Hindlimb muscle (tissue), 1 donor: ENCODE measurements at places on chromosomes 2 and 18. TPM values are rescaled to one million over a fixed set of nuclear protein-coding genes. Genes with fewer than 3 reads are reported as not detected.
A peak's percentile ranks its signal among the peaks of the same experiment; 100 is the strongest.

OTX1 gene
- 0.06 TPM for polyA plus RNA-seq

DNA sequence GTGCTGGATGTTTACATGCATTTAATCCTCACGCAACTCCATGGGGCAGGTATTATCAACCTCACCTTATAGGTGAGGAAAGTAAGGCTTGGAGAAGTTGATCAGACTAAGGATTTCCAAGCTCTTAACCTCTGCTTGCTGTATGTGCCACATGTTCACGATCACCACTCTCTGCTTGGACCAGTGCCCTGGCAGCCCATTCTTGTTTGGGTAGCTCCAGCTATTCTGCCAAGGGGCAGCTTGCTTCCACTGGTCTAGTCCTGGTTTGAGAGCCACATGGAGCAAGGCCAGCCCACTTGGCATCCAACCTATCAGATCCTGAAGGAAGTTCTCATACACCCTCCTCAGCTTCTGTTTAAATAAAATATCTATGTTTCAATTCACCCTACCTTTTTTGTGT lies 14.3 kb downstream of the PLB1 start:
- DNase-seq, result no peak

C2orf15 gene
- polyA plus RNA-seq, result 0.56 TPM

ERBB4 gene
- 6.4 TPM for polyA plus RNA-seq

ZNF385B gene
- polyA plus RNA-seq, result 7.9 TPM

GRCh38 chr2:8171608-8172007 lies 510.2 kb upstream of the ID2 start:
- DNase-seq, result no peak

GRCh38 chr2:112884869-112885505 lies 26.0 kb upstream of the IL37 start:
- no peak for DNase-seq

RTP5 gene
- polyA plus RNA-seq, result not detected

GRCh38 chr18:54506516-54507261 lies 84.4 kb upstream of the DYNAP start:
- no peak for DNase-seq

LOXL3 gene
- polyA plus RNA-seq, result 7.8 TPM

HAAO gene
- polyA plus RNA-seq, result 25.6 TPM

GRCh38 chr2:235024931-235025773 lies 73.3 kb downstream of the SH3BP4 start:
- no peak for DNase-seq

GRCh38 chr2:108786008-108786353 lies 590 bp upstream of the CCDC138 start:
- DNase-seq, result no peak

GRCh38 chr2:1975060-1975459 lies 230.7 kb upstream of the PXDN start:
- DNase-seq, result no peak

DNA sequence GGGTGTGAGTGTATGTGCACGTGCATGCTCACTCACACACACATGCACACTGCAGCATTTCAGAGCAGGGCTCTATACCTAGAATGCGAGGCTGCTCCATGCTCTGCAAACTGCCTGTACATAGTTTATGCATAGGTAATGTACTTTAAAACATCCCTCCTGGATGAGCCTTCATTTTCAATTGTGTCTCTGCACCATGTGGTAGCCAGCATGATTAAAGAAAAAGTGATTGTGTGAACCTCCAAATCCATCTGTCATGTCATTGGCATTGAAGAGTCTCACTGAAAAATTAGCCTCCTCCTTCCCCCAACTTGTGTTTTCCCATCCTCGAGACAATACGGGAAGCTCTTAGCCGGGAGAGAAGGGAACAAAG lies 120.9 kb upstream of the SPATS2L start:
- DNase-seq, result no peak

GRCh38 chr2:97745474-97746174 lies 32.2 kb downstream of the ZAP70 start:
- DNase-seq, result no peak

CFAP65 gene
- polyA plus RNA-seq, result not detected

IL1B gene
- 0.76 TPM for polyA plus RNA-seq

UCN gene
- polyA plus RNA-seq, result 2.5 TPM

- DNase-seq, result peak; percentile 51
Observed at GRCh38 chr2:41720331-41721251, 327.2 kb upstream of the PKDCC start.

DNA sequence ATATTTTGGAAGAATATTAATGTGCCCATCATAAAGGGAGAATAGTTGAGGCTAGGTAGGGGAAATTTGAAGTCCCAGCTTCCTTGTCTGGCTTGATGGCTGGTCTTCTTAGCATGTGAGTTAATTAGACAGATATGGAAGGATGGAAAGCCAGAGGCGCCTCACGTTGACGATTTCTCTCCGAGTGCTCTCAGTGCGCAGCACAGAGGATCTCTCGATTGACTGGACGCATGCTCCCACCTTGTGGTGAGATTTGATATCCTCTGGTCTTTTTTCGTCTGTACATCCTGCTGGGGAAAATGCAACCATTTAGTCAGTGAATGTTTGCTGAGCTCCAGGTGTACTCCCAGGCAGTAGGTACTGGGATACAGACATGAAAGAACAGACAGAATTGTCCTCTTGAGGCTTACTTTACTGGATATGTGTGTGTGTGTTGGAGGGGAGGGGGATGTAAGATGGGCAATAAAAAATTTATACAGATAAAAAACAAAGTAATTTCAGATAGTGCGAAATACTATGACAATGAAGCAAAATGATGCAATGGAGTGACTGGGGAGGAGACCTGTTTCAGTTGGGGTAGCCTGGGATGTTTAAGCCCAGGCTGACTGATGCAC lies 66.9 kb upstream of the ZNG1B start:
- peak; percentile 54 for DNase-seq

PTH2R gene
- 0.08 TPM for polyA plus RNA-seq

GRCh38 chr2:235725841-235726240 lies 232.0 kb downstream of the AGAP1 start:
- DNase-seq, result peak; percentile 63

- no peak for DNase-seq
Observed at GRCh38 chr18:43533371-43533770, 256.1 kb upstream of the SYT4 start.

GRCh38 chr2:101204400-101205115 lies 48.1 kb upstream of the CNOT11 start:
- no peak for DNase-seq

SPR gene
- polyA plus RNA-seq, result 4.4 TPM

ANKRD30BL gene
- polyA plus RNA-seq, result 0.08 TPM

- no peak for DNase-seq
Observed at GRCh38 chr2:213086571-213086970, 64.8 kb downstream of the IKZF2 start.

DNA sequence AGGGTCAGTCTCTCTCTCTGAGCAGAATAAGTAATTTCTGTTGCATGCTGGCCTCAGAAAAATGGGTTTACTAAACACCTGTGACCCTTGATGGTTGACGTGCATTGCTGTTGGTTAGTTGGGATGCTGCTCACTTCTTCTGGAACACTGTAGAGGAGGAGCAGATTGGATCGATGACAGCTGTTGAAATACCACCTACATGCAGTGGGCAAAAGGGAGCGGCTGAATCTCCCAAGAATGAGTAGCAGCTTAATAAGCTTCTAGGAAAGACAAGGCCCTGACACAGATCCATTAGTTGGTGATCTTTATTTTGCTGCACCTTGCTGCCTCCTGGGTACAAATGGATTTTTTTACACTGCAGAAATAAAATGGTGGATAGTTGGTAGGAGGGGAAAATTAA lies 43.2 kb downstream of the KDM3A start:
- DNase-seq, result no peak

- DNase-seq, result no peak
Observed at GRCh38 chr2:134897932-134898331, 20.7 kb upstream of the CCNT2 start.
